ENCODE measurements at places on chromosomes 3 and 15.

DNA sequence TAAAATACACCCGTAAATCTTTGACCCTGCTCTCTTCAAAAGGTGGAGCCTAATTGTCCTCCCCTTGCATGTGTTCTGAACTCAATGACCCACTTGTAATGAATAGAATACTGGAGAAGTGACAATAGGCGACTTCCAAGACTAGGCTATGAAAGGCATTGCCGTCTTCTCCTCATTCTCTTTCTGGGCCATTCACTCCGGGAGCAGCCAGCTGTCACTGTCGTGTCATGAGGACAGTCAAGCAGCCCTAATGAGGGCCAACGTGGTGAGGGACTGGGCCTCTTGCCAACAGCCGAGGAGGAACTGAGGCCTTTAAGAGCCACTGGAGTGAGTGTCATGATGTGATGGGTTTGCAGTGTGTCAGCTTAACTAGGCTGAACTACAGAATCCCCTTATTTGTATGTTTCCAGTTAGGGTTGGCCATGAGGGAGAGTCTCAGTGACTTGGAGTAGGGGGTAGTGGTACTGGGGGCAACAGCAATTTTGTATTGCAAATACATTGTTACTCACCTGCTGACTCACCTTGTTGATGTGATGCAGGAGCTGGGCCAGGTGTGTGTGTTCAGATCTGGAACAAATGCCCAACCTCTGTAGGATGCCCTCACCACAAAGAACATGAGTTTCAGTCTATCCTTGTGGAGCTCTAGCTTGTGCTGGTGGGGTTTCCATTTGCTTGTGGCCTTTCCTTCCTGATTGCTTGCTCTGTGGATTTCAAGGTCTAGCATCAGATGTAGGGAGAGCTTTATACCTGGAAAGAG is 188.5 kb upstream of the PROK2 start:
- DNase-seq: no peak

DNA sequence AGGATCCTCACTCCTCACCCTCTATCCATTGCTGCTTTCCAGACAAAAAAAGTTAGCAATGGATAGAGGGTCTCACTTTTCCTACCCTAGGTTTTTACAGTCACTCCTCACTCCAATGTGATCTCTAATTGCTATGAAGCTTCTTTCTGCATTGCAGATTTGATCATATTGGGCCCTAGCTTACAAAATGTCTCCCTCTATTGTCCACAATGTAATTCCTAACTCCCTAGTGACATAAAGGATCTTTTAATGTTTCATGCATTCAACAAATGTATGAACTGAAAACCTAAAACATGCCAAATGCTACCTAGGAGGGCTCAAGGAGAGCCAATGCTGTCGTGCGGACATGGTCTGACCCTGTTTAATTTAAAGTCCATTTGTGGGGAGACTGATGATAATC is 234.8 kb downstream of the CADM2 start:
- no peak for DNase-seq

GRCh38 chr3:37715358-37715757 is 146.3 kb upstream of the CTDSPL start:
- DNase-seq: no peak

DNA sequence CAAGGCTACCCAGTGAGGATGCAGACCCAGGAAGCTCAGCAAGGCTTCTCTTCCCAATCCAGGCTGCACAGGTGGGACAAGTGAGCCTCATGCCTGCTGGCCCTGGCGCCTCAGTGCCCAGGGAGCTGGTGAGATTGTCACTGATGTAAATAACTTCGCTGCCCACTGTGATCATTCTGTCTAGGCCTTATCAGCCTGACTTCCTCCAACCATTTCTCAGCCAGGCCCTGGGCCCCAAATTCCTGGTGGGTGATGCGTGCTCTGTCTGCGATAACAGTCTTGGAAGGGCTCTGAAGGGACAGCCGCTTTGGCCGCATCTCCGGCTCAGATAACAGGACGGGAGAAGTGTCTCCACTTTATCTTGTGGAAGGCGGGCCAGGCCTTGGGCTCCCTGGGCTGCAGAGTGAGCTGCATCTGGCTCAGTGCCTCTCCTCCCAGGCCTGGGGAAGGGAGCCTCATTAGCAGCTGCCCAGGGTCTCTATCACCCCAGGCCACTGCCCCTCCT is 2.2 kb upstream of the FBLN2 start:
- no peak for DNase-seq

DNA sequence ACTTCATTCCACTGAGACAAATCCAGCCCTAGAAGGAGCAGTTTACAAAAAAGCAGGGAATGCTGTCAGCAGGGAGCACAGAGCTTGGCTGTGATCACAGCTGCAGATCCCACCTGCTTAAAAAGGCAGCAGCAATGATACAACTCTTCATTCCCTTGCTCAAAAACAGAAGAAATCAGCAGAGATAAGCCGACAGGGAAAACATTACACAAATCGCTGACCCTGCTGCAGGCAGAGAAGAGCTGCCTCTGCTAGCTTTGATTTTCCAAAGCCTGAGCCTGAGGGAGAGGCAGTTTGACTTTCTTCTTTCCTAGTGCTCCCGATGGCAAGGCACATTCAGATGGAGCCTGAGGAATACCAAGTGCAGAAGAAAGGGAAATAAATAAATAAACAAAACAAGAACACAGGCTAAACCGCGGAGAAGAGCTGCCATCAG is 80.2 kb downstream of the SHQ1 start:
- no peak for DNase-seq

- no peak for DNase-seq
Measured at GRCh38 chr3:188404701-188405100, 250.7 kb downstream of the LPP start.

- peak; percentile 65 for DNase-seq
Measured at GRCh38 chr3:108862865-108863798, 40.5 kb downstream of the TRAT1 start.

- no peak for DNase-seq
Measured at GRCh38 chr3:180325958-180326357, 276.0 kb upstream of the TTC14 start.

DNA sequence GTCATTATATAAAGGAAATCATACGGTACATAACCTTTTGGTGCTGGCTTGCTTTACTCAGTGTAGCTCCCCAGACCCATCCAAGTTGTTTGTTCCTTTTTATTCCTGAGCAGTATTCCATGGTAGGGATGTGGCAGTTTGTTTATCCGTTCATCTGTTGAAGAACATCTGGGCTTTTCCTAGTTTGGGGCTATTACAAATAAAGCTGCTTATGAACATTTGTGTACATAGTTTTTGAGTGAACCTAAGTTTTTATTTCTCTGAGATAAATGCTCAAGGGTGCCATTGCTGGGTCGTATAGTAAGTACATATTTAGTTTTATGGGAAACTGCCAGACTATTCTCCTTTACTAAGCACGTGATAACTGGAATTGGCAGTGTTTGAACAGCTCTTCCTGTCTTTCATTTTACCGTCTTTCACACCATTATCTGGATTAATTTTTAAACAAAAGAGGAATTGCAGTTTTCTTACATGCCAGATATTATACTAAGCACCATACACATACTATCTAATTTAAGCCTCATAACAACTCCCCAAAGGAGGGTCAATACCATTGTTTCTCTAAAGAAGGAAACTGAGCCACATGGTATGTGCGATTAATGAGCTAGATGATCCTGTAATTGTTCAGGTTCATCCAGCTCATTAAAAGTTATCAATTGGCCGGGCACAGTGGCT is 85.6 kb downstream of the PTPRG start:
- no peak for DNase-seq

- DNase-seq: no peak
Measured at GRCh38 chr3:12659316-12660015, 4.5 kb downstream of the RAF1 start.

DNA sequence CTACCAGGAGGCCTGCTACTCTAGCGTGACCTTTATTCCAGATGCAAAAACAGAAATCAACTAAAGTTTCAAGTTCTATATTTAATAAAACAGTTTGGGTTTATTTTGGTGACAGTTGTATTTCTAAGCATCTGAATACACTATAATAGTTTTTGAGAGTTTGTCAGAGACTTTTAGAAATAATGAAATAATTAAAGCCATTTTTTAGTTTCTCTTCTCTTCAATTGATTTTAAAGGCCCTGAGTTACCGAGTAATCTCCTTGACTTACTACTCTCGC is 523.4 kb downstream of the CADM2 start:
- DNase-seq: no peak

- DNase-seq: no peak
Measured at GRCh38 chr3:8870134-8870533, 93.1 kb downstream of the RAD18 start.

DNA sequence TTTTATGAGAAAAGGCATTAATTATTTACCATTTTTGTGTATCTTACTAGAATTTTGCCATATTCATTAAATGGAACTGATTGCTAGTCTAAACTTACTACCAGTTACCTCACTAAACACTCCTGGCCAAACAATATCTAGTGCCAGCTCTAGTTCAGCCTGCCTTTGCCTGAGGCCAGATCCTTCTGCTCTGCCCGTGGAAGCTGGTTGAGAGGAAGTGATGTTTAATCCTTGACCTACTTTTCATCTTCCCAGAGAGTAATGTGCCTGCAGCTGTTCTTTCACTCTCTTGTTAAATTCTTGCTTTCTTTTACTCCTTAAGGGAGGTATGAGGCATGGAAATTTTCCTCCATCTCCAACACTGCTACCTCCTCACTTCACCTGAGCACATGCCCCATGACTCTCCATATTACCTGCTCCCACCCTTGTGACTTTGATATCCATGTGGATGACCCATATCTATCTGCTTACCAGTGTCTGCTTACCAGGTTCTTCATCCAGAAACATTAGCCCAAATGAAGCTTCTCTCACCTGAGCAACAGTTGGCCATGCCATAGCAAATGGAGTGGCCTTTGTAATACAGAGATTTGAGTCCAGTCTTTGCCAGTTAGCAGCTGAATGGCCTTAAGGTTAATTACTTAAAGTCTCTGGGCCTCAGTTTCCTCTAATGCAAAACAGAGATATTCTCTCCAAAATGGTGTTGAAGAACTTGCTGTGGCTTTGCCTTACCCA is 53.4 kb downstream of the UBE2E1 start:
- DNase-seq: no peak

DNA sequence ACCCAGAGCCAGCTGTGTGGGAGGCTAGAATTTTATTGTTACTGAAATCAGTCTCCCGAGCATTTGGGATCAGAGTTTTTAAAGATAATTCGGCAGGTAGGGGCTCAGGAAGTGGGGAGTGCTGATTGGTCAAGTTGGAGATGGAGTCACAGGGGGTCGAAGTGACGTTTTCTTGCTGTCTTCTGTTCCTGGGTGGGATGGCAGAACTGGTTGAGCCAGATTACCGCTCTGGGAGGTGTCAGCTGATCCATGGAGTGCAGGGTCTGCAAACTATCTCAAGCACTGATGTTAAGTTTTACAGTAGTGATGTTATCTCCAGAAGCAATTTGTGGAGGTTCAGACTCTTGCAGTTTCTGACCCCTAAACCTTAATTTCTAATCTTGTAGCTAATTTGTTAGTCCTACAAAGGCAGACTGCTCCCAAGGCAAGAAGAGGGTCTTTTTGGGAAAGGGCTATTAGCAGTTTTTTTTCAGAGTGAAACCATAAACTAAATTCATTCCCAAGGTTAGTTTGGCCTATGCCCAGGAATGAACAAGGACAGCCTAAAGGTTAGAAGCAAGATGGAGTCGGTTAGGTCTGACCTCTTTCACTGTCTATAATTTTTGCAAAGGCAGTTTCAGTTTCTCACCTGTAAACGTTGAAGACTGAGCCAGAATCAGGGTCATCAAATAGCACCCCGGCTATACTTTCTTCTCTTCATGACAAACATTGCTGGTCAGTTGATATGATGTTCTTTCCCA is 28.2 kb downstream of the FLNB start:
- DNase-seq: no peak

GRCh38 chr3:72789786-72790185 is 58.5 kb downstream of the SHQ1 start:
- no peak for DNase-seq

DNA sequence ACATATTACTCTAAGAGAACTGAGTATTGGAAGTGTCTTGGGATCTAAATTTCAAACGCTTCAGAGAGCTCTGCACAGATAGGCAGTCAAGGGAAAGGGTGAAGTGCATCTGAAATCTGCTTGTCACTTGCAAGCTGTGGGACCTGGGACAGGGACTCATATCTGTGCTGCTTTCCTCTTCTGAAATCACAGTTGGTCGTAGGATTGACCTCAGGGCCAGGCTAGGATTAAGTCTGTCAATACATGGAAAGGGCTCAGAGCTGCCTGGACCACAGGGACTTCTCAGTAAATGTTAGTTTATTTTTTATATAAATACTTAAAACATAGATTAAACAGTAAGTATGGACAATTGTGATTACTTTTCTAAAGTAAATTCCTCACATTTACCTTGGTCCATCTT is 74.7 kb upstream of the CMTM7 start:
- DNase-seq: no peak

- DNase-seq: no peak
Measured at GRCh38 chr3:55690726-55691125, 203.6 kb upstream of the WNT5A start.

DNA sequence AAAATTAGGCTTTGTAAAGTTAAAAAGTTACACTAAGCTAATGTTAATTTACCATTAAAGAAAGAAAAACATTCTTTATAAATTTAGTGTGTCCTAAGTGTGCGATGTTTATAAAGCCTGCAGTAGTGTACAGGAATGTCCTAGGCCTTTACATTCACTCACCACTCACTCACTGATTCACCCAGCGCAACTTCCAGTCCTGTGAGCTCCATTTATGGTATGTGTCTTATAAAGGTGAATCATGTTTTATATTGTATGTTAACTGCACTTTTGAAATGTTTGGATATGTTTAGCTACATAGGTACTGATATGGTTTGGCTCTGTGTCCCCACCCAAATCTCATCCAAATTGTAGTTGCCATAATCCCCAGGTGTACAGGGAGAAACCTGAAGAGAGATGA is 549.7 kb upstream of the EPHA6 start:
- no peak for DNase-seq

- DNase-seq: no peak
Measured at GRCh38 chr15:66879531-66880368, 177.7 kb downstream of the SMAD6 start.

GRCh38 chr3:29236146-29236840 is 44.6 kb upstream of the RBMS3 start:
- DNase-seq: no peak

- DNase-seq: no peak
Measured at GRCh38 chr15:38325648-38325990, 73.0 kb downstream of the SPRED1 start.

DNA sequence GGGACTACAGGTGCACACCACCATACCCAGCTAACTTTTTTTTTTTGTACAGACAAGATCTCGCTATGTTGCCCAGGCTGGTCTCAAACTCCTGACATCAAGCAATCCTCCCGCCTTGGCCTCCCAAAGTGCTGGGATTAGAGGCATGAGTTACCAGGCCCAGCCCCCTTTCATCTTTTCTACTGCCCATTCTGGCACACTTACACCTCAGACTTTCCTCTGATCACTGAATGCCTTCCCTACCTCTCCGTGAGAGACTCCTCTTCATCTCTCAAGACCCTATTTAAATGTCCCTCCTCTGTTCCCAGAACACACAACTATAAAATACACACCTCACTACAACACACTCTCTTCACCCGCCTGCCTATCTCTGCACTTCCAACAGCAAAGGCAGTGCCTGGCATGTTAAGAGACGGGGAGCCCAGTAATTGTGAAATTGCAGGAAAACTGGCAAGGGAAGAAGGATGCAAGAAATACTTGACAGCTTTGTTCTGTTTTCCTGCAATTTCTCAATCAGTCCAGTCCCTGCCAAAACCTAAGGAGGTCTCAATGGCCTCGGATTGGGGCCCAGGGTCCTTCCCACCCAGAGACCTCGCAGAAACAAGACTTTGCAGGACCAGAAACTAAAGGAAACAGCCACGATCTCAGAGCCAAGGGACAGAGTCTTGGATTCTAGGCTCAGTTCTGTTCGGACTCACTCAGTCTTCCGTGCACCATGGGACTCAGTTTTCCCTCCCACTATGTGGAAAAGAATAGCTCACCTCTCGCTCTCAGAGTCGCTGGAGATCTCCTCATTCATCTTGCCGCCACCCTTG is 849 bp downstream of the RRP9 start:
- no peak for DNase-seq

Measured in CD4-positive, alpha-beta T cell treated with Interleukin-4 for 4 hours (primary cell).